ENCODE measurements at places on chromosomes 13 and 19. TPM values are rescaled to one million over a fixed set of nuclear protein-coding genes. Genes with fewer than 3 reads are reported as not detected.
A peak's percentile ranks its signal among the peaks of the same experiment; 100 is the strongest.

DNA sequence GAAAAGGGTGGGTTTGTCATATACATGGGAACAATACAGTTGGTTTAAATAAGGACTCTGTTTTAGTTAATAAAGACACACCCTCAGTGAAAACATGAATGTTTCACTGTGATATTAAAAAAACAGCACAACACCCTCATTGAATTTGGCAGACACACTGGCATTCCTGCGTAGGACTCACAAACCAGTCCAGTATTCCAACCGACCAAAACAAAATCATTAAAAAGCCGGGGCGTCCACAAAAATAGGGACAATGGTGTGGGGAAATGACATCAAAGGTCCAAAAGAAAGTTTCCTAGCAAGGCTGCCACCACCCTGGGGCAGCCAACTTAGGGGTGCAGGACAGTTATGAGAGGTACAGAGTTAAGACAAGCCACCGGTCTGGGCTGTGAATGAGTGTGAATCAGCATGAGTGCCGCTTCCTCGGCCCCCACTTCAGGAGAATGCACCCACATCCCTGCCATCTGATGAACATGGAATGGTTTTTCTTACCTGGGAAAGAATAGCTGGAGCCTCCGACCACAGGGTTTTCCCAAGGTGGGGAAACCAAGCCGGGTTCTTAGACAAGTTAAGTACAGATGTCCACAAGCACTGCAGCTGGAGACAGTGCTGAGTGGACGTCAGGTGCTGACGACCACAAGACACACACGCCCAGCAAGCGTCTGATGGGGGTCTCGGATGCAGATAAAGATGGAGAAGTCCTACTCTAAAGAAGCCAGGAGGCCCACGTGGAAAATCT, 73.3 kb downstream of the KLF2 start:
- DNase-seq, result no peak

The NBEA gene
- 18.0 TPM for polyA plus RNA-seq

- no peak for DNase-seq
These were observed 160.5 kb downstream of the TM9SF2 start for GRCh38 chr13:99661791-99662190.

DNA sequence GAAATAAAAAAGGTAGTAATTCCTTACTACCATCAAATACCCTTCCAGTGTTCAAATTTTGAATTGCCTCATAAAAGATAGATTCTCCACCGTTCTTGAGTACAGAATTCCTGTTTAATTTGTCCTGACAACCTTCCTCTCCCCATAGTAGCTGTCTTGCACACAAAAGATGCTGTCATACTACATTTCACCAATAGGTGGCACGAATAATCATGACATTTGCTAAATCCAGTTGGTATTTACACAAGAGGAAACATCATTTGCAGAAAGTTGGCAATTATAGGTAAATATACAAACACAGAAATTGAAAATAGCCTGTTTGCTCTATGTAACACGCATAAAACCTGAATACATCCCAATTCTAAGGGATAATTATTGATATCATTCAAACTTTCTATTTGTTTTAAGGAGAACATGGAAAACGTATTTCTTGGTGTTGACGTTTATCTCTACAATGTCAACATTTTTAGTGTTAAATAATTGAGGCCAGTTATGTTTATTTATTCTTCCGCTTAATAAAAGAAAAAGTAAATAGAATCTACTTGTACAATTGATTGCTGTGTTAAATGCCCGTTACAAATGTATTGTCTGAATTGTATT, 58.3 kb upstream of the CLDN10 start:
- DNase-seq, result peak; percentile 53

GRCh38 chr19:15934332-15935078, at the start of gene CYP4F11:
TSS of gene CYP4F11 (minus strand) at chr19:15934529. CDS start at chr19:15934408, 121 bp downstream.
- DNase-seq, result no peak

The GRIK5 gene
- polyA plus RNA-seq, result 27.3 TPM

- DNase-seq, result no peak
These were observed 2.8 kb downstream of the ERFL start for GRCh38 chr19:41925208-41926003.

- DNase-seq, result peak; percentile 34
These were observed 351.2 kb upstream of the ARGLU1 start for GRCh38 chr13:106919133-106919532.

- no peak for DNase-seq
These were observed 39.3 kb downstream of the SIGLEC7 start for GRCh38 chr19:51181377-51181912.

The FFAR1 gene
- polyA plus RNA-seq, result 0.87 TPM

DNA sequence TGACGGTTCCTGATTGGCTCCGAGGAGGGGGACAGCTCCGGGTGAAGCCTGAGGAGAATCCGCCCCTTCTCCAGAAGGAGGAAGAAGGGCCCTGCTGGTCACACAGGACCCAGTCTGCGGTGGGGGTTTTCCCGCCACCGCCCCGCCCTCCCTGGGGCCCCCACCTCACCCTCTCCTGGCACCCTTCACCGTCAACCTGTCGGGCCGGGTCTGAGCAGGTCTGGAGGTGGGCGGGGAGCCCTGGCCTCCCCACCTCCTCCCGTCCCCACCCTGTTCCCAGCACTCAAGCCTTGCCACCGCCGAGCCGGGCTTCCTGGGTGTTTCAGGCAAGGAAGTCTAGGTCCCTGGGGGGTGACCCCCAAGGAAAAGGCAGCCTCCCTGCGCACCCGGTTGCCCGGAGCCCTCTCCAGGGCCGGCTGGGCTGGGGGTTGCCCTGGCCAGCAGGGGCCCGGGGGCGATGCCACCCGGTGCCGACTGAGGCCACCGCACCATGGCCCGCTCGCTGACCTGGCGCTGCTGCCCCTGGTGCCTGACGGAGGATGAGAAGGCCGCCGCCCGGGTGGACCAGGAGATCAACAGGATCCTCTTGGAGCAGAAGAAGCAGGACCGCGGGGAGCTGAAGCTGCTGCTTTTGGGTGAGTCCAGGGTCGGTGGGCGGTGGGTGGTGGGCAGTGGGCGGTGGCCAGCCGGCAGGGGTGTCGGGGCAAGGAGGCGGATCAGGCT, at the start of gene GNA15:
TSS of gene GNA15 (plus strand) at position 73 of the 723 bp plus-strand sequence. CDS start at position 491, 418 bp downstream.
- DNase-seq, result no peak

The TMEM145 gene
- 0.86 TPM for polyA plus RNA-seq

The CRYL1 gene
- polyA plus RNA-seq, result 146 TPM

- DNase-seq, result no peak
These were observed 19.8 kb upstream of the ZNF91 start for GRCh38 chr19:23415034-23415433.

DNA sequence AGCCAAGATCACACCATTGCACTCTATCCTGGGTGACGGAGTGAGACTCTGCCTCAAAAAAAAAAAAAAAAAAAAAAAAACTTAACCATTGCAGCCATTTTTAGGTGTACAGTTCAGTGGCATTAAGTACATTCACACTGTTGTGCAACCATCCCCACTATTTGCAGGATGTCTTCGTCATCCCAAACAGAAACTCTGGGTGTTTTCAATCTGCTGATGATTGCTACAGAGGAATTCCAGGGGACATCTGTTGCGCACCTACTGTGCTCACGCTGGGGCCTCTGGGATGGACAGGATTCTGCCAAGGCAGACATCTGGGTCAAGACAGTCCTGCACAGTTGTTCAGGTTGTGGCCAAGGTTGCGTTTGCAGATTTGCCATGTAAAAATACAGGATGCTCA, 2.4 kb upstream of the APOC4 start:
- DNase-seq, result no peak

DNA sequence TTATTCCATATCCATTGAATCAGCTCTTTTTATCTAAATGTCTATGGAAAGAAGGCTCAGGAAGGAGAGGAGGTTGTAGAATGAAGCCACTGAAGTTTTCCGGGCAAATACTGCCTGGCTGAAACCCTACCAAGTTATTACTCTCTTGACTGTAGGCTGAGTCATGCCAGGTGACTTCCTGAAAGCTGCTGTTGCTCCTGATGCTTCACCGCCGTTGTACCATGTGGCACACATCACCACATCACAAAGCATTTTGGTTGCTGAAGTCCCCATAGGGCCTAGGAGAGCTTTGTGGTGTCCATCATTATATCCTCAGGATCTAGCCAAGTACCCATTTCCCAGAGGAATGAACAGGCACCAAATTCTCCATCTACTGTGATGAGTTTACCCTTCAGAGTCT, 11.1 kb upstream of the TDRD12 start:
- no peak for DNase-seq

The TSKS gene
- 0.14 TPM for polyA plus RNA-seq

The BRSK1 gene
- 16.0 TPM for polyA plus RNA-seq

The NOVA2 gene
- 2.8 TPM for polyA plus RNA-seq

- DNase-seq, result no peak
These were observed 4.4 kb upstream of the EID2 start for GRCh38 chr19:39544226-39544903.

DNA sequence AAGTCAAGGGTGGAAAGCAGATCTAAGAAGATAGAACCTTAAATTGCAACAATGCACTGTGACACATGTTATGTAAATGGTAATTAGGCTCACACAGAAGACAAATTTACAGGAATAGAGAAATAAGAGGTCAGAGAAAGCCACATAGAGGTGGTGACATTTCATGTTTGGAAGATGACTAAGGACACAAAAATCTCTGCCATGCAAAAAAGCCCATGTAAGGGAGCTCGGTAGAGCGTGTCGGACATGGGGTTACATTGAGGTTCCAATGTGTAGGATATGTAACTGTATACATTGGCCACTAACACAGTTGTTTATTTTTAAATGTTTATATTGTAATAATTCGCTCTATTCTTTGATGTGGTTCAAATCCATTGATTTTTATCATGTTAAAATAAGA, 33.7 kb downstream of the SUGT1 start:
- no peak for DNase-seq

DNA sequence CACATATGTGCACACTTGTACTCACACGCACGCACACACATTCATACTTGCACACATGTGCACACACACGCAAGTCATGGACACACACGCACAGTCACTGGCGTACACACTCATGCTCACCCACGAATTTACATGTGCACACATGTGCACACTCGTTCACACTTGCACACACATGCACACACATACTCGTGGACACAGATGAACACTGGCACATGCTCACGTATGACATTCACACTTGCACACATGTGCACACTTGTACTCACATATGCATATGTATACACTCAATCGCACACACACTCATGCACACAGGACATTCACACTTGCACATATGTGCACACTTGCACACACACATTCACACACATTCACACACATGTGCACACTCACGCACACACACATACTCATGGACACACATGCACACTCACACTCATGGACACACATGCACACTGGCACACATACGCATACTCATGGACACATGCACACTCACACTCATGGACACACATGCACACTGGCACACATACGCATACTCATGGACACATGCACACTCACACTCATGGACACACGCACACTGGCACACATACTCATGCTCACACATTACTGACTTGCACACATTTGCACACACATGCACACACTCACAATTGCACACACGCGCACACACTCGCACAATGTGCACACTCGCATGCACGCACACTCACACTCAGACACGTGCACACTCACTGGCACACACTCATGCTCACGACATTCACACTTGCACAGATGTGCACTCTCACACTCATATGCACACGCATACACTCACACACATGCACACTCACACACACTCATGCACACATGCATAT, 9.5 kb downstream of the SBK2 start:
- no peak for DNase-seq

DNA sequence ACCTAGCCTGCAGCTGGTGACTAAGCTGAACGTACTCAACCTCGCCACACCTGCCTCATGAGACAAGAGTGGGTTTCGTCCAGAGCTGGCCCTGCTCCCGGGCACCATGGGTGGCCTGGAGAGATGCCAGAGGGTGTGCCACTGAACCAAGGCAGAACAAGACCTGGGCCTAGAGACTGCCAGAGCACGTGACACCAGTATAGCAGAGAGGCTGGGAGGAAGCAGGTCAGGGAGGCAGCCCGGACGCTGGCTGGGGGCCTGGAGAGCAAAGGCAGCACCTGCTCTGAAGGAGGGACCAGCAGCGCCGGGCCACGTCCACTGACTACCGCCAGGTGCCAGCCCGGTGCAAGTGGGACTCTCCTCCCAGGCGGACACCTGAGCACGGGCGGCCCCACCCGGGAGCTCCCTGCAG, 7.3 kb upstream of the C13orf46 start:
- DNase-seq, result no peak

DNA sequence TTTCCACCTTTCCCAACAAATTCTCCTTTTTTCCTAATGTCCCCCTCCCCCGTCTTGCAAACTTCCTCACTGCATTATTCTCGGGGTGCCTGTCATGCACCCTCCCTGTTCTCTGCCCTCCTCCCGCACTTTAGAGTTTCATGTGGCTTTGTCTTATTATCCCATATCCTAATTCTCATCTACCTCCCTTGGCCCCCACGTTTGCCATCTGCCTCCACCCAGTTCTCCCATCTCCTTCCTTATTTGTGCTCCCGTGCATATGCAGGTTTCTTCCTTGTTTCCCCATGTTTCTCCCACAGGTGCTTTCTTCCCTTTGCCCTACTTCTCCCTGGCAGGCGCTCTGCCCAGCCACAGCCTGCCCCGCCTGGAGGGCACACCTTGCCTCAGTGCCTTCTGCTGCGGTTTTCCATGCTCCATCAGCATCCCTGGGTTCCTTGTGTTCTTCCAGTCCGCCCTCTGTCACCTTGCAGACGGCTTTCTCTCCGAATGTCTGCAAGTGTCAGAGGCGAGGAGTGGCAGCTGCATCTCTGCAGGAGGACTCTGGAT, 1.5 kb downstream of the SPATA13 start:
- DNase-seq, result no peak

DNA sequence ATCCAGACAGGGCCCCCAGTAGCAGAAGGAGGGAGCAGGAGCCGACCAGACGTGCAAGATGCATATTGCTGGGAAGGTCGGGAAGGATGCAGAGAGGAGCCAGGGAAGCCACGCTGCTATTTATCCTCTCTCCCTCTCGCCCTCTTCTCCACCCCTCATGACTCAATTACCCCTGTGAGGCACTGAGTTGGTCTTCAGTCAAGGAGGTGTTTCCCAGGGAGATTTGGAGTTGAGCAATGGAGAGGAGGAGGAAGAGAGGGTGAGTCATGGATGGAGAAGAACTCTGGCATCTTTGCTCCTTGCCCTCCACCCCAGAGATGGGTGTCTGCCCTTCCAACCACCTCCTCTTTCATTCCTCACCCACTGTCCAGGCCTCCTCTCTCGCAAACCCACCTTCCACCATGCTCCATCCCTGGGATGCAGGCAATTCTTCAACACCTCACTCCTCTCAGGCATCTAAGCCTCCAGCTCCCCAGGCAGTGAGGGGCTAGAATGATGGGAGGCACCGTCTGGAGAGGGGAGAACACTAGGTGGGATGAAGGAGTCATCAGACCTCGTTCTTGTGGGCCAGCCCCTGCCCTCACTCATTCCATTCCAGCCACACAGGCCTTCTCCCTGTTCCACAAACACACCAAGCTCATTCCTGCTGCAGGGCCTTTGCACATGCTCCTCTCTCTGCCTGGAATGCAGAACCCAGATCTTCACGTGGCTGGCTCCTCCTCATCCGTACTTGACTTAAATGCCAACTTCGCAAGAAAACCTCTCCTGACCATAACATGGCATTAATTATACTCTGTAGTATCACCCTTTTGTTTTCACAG, at the start of gene SBSN:
TSS of gene SBSN (minus strand) at position 94 of the 821 bp plus-strand sequence. CDS start at position 64, 30 bp downstream.
- DNase-seq, result no peak

The NCAN gene
- polyA plus RNA-seq, result not detected

DNA sequence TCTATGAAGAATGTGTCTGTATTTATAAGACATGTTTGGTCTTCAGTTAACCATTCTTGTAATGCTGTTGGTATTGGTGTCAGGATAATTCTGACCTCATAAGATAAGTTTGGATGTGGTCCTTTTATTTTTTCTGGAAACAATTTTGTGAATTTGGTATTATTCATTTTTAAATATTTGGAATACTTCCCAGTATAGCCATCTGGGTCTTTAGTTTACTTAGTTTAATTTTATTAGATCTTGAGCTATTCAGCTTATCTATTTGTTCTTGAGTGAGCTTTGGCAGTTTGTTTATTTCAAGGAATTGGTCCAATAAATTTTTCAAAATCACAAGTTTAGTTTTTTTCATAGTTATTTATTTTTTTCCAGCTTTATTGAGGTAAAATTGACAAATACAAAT, 335.4 kb upstream of the PCDH20 start:
- no peak for DNase-seq
